ENCODE measurements at places on chromosomes 16 and 17. TPM values are rescaled to one million over a fixed set of nuclear protein-coding genes. Genes with fewer than 3 reads are reported as not detected.

Gene SMIM22
- not detected for total RNA-seq

Gene ELMO3
- total RNA-seq = 8.5 TPM

DNA sequence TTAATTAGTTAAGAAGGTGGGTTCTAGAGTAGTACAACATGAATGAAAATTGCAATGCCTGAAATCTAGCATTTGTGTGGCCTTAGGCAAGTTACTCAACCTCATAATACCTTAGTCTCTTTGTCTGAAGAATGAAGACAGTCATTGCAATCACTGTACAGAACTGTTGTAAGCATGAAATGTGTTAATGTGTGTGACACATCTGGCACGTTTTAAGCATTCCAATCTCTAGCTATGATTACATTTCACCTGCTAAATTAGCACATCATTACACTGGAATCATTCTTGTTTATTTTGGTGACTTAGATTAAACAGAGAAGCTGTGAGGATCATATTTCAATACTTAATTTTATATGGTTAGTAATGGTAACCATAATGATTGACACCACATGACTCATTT lies 629.7 kb upstream of the KIF2B start:
- DNase-seq = no peak
- no peaks in the 10 kb centered on the region for H3K36me3 ChIP-seq
- no peaks in the 10 kb centered on the region for H3K27me3 ChIP-seq
- no peak overlapping the region for H3K27ac ChIP-seq

DNA sequence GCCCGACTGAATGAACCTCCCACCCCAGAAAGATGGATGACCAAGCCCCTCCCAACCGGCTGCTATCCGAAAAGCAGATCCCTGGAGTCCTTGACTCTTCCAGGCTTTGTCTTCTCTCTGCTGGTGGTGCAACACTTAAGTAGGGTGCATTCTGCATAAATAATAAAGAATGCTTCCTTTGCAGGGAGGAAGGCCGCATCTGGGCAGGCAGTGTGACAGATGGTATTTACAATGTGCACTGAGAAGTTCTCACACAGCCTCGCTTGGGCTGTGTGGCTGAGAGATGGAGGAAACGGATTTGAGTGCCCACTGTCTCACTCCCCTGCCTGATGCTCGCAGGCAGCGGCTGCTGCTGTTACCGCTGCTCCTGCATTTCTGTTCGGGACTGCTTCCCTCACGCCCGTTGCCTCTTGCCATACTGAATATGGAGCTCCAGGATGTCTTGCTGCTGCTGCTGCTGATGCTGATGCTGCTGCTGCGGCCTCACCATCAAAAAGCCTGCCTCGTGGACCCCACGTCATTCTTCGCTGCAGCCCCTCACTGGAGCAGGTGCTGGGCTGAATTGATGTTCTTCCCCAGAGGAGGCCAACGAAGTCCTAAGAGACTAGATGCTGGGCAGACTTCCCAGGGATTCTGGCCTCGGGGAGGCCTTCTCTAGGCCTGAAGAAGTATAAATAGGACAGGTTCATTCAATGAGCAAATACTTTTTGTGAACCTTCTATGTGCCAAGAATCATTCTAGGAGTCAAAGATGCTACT lies 7.1 kb upstream of the RHBDL3 start:
- no peaks in the 10 kb centered on the region for H3K36me3 ChIP-seq
- no peaks in the 10 kb centered on the region for H3K4me1 ChIP-seq
- H3K27ac ChIP-seq = no peak overlapping the region
- H3K27me3 ChIP-seq = peaks cover 45% of the 10 kb centered on the region

GRCh38 chr17:81741594-81742452 lies 29.7 kb downstream of the SLC25A10 start:
- no peaks in the 10 kb centered on the region for H3K4me1 ChIP-seq
- H3K4me3 ChIP-seq = no peak overlapping the region
